ENCODE measurements at places on chromosomes 4 and X. TPM values are rescaled to one million over a fixed set of nuclear protein-coding genes. Genes with fewer than 3 reads are reported as not detected.

GRCh38 chr4:113125418-113125817, 76.0 kb downstream of the ANK2 start:
- DNase-seq, result no peak

The NUDT10 gene
- 2.7 TPM for total RNA-seq

GRCh38 chrX:154695911-154696675, 42.7 kb upstream of the CTAG2 start:
- peak; percentile 64 for DNase-seq

DNA sequence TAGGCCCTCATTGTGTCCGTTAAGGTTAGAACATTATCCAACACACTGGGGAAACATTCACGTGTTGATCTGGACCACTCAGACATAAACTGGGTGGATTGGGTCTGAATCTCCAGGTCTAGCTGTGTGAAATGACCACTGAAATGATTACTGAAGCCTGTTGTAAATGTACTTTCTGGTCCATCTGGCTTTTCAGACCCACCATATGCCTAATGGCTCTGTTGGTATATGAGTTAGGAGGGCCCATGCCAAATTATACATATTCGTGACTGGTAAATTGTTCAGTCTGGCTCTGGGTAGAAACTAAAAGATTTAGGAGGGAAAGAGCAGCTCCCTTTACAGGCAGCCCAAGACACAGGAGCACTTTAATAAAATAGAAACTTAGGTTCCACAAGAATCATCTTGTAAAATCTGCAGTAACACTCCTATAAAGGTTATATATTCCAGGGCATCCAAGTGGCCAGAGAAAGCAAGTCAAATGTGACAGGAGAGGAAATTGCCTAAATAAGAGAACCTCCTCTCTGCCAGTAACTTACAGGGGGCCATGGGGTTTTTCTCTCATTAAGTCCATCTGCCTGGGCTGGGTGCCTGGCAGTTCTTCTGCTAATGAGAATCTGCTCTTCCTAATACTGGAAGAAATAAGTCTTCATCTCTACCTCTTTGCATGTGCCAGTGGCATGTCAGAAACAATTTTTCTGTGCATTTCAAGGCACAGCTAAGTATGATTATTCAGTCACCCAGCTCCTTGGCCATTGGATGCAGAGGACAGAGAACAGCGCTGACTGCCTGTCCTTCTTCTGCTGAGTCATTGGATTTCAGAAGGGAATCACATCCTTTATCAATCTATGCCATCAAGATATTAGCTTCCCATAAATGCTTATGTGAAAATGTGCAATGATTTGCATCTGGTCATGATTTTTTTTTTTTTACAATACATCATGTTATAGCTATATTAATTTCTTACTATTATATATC, 112.6 kb downstream of the GLRA2 start:
- no peak for DNase-seq

GRCh38 chr4:7422151-7422897, 12.4 kb downstream of the PSAPL1 start:
- no peak for DNase-seq

DNA sequence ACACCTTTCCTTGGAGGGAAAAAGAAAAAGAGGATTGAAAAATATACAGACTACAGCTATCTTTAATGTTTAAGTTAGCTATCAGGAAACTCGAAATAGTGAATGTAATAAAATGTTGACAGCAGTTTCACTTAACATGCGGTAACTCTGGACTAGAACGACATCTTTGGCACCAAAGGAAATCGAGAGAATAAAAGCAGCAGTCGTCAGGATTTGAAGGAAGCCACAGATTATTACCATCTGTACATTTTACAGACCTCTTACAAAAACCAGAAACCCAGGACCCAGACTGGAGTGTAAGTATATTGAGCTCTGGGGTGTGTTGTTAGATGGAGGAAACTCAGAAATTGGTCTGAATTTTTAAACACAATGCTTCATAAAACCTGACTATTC, 51.6 kb upstream of the STOX2 start:
- peak; percentile 65 for DNase-seq

Measured in tongue (tissue), 3 donors.